ENCODE measurements at places on chromosomes 2 and 18.

DNA sequence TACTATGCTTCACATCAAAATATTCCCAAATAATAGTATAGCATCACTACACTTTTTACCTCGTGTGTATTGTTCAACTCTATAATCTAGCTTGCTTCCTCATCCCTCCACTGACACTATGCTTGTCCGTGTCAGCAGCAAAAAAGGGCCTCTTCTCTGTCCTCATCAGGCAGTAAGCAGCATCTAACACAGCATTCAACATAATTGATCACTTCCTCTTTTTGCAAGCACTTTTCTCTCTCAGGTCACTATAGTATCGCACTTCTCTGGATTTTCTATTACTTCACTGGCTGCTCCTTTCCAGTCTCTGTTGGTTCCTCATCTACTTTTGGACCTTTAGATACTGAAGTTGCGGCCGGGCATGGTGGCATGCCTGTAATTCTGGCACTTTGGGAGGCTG is 64.9 kb upstream of the ZSWIM2 start:
- DNase-seq, result no peak

DNA sequence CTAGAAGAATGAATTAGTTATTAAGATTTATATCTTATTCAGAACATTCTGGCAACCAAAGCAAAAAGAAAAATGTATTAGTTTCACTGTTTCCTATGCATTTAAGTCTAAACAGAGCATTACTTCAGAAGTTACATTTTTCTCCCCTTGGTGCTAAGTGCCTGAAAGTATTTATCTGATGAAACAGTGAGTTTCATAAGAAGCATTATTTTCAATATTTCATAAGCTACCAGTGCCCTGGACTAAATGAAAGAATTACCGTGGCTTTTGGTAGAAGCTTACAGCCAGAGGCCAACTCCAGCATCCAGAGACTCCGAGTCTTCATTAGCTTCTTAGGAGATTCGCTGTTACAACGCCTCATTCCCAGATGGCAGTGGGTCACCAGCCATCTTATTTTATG is 97.6 kb downstream of the LYPD6B start:
- DNase-seq, result no peak

- DNase-seq, result no peak
These were observed 136.5 kb downstream of the CNTNAP5 start for GRCh38 chr2:124161542-124161941.

- DNase-seq, result no peak
These were observed 40.0 kb downstream of the ROCK2 start for GRCh38 chr2:11304476-11304875.

- DNase-seq, result no peak
These were observed 4.7 kb downstream of the SERTAD2 start for GRCh38 chr2:64649013-64649484.

GRCh38 chr2:232831496-232831895 is 38.6 kb upstream of the SNORC start:
- DNase-seq, result no peak

GRCh38 chr2:24577481-24577880 is 86.4 kb downstream of the NCOA1 start:
- DNase-seq, result no peak

- DNase-seq, result no peak
These were observed 1195.7 kb upstream of the ZEB2 start for GRCh38 chr2:145715601-145716000.

DNA sequence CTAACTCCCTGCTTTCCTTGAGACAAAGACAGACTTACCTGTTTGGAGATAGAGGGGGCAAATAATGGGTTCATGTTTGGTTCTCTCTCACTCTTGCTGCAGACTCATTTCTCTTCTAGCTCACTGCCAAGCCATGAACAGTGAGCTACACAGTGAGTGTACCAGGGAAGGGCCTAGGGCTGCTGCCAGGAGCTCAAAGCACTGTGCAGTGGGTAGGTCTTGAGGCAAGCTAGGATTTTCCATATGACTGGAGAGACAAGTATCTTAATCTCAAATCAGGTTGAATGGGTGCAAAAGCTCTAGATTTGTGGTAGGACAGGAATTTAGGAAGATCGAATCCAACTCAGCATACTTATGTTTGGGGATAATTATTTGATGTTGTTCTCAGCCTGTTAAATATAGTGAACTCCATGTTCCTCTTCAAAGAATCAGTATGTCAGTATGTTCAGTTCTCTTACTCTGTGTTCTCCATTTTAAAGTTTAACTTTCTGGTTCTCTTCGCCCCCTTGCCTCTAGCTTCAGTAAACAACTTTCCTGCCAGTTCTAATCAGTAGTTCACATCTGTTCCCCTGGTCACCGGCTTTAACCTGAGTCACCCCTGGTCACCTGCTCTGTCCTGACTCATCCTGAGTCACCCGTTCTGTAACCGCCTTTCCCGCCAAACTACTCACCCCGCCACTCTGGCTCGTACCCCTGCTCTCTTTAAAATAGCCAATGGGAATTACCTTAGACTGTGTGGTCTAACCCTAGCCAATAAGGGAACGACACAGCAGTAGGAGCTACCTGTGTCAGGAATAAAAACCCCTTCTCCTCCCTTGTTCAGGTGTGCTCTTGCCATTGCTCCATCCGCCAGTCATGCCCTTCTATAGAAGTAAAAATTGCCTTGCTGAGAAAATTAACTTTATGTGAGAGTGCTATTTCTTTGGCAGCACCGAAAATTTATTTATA is 21.9 kb downstream of the SLC25A52 start:
- no peak for DNase-seq

DNA sequence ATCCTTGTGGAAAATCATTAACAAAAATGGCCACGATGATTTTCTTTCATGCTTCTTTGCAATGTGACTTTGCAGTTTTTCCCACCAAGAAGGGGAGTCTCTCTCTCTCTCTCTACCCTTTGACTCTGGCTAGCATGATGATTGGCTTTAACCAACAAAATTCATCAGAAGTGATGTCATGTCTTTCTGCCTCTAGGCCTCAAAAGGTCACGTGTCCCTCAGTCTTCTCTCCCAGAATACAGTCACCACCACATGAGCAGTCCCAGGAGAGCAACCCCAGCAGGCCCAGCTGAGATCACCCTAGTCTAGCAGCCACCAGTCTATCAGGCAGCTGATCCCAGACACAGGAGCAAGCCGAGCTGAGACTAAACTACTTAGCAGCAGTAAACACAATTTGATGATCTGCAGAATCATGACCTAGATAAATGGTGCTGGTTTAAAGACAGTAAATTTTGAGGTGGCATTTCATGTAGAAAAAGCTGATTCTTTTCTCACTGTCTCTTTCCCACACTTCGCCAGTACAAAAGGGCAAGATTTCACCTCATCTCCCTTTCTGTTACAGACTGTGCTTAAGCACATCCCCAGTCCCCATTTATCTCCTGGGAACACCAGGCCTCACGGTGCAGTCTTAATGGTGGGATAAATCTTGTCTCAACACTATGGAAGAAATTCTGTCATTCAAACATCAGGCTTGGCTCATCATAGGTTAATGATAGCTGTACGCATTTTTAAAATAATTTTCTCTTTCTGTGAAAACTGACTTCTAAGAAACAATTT is 132.7 kb downstream of the SCG2 start:
- DNase-seq, result peak; percentile 83

- no peak for DNase-seq
These were observed 56.5 kb downstream of the ANKRD12 start for GRCh38 chr18:9193031-9193430.

- DNase-seq, result no peak
These were observed 14.9 kb upstream of the UGT1A1 start for GRCh38 chr2:233745073-233745755.

GRCh38 chr2:99171377-99172140 is 9.3 kb downstream of the MITD1 start:
- DNase-seq, result no peak

GRCh38 chr18:79991494-79991893 is 3.1 kb upstream of the TXNL4A start:
- DNase-seq, result no peak

DNA sequence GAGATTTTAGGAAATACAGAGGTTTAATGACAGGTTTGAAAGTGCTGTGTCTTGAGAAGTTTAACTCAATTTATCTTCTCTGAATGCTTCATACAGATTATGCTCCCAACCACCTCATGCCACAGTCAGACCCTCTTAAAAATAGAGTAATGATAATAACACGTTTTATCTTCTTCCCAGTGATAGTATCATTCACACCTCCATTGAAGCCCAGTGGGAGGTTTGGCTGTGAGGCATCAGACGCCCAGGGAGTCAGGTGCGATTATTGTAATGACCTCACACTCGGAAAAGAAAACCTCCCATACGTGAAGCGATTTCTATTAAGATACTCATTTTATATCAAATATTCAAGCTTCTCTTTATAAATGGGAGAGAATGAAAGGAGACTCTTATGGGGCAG is 366.3 kb downstream of the SETBP1 start:
- no peak for DNase-seq

- DNase-seq, result peak; percentile 12
These were observed 140.9 kb upstream of the TANK start for GRCh38 chr2:161019311-161019710.

DNA sequence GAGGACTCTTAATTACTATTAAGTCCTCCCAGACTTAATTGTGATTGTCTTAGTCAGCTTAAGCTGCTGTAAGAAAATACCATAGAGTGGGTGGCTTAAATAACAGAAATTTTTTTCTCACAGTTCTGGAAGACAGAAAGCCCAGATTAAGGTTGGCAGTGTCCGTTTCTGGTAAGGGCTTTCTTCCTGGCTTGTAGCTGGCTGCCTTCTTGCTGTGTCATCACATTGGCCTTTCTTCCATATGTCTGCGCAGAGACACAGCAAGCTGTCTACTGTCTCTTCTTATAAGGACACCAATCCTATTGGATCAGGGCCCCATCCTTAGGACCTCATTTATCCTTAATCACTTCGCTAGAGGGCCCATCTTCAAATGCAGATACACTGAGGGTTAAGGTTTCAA is 38.5 kb downstream of the ASXL3 start:
- no peak for DNase-seq

DNA sequence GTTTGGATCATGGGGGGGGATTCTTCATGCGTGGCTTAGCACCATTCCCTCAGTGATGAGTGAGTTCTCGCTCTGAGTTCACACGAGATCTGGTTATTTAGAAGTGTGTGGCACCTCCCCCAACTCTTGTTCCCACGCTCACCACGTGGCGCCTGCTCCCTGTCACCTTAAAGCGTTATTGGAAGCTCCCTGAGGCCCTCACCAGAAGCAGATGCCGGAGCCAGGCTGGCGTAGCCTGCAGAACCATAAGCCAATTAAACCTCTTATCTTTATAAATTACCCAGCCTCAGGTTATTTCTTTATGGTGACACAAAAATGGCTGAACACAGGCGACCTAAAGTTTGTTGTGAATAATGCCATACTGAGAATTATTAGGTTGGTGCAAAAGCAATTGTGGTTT is 10.5 kb upstream of the MTCL1 start:
- no peak for DNase-seq

- no peak for DNase-seq
These were observed 19.1 kb downstream of the EPB41L3 start for GRCh38 chr18:5524660-5525059.

DNA sequence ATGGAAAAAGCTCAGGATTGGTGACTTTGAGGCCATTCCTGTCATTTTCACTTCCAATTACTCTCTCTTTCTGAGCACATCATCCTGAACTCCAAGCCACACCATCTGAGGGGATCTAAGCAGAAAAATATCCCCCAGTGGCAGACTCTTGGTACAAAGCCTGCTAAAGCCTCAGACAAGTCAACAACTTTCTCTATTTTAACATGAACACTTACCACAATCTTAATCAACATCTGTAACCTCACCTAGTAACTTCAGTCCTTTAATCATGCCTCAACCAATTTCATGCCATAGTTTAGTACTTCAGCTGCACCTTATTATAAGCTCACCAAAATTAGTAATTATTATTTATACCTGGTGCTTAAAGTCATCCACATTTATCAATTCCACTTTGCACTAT is 128.9 kb downstream of the DTNB start:
- DNase-seq, result no peak

DNA sequence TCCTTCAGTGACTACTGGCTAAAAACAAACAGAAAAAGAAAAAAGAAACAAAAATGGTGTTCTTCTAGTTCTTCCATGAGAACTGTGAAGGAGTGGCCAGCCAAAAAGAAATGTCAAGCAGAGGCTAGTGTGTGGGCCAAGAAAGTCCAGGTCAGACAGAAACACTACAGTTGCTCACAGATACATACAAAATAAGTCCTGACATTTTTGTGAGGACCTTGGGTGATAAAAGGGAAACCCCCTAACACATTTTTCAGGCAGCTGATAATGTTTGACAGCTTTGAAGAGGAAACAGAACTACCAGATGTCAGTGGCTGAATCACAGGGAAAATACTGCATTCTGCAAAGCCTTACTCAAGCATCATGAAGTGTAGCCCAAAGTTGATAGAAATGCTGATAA is 28.1 kb downstream of the ARHGAP25 start:
- no peak for DNase-seq

- DNase-seq, result no peak
These were observed 871 bp upstream of the DUSP28 start for GRCh38 chr2:240559286-240559685.

GRCh38 chr18:11541179-11541578 is 68.2 kb upstream of the SLC35G4 start:
- DNase-seq, result no peak

GRCh38 chr2:118535171-118535817 is 312.2 kb downstream of the EN1 start:
- no peak for DNase-seq

- peak; percentile 74 for DNase-seq
These were observed 14.6 kb downstream of the STRADB start for GRCh38 chr2:201466050-201466675.

- DNase-seq, result peak; percentile 86
These were observed 4.2 kb upstream of the ROCK1 start for GRCh38 chr18:21115519-21116411.

DNA sequence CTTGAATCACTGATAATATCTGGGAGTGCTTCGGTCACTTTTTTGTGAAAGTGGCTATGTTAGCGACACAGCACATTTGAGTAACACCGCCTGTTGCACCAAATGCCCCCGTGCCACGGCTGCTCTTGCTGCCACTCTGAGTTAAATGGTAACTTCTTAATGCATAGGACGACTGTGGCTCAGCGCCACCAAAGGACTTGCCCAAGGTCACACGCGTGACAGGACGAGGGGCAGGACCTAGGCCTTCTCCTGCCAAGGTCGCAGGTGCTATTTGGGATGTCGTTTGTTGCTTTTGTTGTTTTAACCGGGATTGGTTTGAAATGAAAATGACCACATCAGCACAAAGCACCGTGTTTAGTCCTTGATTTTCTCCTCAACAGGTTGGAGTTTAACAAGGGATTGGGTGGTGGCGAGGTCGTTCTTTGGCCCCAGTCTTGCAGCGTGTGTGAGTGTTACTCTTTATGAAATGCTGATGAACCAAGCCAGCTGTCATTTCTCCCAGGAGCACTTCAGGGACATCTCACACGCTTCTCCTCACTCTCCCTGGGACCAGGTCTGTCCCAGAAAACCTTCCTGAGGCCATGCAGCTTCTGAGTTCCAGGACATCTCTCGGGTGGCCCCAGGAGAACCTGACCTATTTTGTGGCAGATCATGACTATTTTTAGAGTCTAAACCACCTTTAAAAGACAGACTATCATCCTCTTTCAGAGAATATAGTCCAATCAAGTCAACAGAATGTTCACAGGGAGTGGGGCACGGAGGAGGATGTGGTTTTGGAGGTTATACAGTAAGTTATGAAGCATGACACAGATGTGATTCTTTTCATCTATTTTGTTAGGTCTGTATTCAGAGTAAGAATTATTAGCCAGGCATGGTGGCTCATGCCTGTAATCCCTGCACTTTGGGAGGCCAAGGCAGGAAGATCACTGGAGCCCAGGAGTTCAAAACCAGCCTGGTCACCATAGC is 49.9 kb downstream of the MTCL1 start:
- DNase-seq, result no peak

GRCh38 chr2:237934186-237934585 is 32.6 kb upstream of the UBE2F start:
- DNase-seq, result no peak
